ENCODE measurements at places on chromosomes 1 and 21. TPM values are rescaled to one million over a fixed set of nuclear protein-coding genes. Genes with fewer than 3 reads are reported as not detected.

DNA sequence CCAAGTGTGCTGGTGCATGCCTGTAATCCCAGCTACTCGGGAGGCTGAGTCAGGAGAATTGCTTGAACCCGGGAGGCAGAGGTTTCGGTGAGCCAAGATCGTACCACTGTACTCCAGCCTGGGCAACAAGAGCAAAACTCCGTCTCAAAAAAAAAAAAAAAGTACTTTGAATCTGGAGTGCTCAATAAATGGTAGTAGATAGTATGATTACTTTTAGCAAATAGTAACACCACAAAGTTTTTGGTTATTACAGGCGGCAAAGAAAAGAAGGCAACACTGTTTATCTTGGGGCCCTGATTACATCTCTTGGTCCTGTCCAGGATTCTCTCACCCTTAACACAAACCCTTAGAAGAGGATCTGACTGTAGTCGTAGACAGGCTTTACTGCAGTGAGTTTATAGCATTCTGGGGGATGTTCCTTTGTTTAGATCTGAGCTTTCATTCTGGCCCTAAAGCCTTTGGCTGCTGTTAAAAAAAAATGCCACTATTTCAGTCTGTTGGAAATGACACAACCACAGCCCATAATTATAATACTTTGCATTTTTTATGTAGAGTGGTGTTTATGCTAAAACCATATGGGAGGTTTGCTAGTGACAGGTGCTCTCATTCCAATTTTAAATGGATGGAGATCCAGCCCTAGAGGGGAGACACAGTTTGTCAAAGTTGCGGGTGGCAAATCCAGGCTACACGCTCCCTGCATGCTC is 79.7 kb upstream of the SLC2A1 start:
- no peak overlapping the region for H3K4me3 ChIP-seq
- H3K27me3 ChIP-seq, result no peaks in the 10 kb centered on the region
- H3K27ac ChIP-seq, result no peak overlapping the region
- H3K4me1 ChIP-seq, result no peaks in the 10 kb centered on the region
- H3K36me3 ChIP-seq, result no peaks in the 10 kb centered on the region

DNA sequence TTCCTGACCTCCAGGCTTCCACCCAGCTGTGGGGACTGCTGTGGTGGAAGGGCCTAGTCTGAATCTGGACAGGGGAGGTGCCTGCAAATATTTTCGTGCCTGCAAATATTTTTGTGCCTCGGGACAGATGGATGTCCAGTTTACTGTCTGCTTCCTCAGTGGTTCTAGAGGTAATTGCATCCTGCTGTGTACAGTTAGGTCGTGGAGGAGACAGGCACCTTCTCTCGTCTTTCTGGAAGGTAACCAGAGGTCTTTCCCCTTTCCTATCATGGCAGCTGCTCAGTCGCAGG is 53.8 kb upstream of the TINAGL1 start:
- no peaks in the 10 kb centered on the region for H3K36me3 ChIP-seq
- no peak overlapping the region for H3K27ac ChIP-seq
- H3K4me1 ChIP-seq, result peaks cover 11% of the 10 kb centered on the region
- no peaks in the 10 kb centered on the region for H3K27me3 ChIP-seq
- no peak overlapping the region for H3K4me3 ChIP-seq

- no peaks in the 10 kb centered on the region for H3K36me3 ChIP-seq
- DNase-seq, result no peak
- H3K4me3 ChIP-seq, result no peak overlapping the region
- H3K4me1 ChIP-seq, result no peaks in the 10 kb centered on the region
Measured at GRCh38 chr1:194503209-194503608, 1316.8 kb upstream of the B3GALT2 start.

DNA sequence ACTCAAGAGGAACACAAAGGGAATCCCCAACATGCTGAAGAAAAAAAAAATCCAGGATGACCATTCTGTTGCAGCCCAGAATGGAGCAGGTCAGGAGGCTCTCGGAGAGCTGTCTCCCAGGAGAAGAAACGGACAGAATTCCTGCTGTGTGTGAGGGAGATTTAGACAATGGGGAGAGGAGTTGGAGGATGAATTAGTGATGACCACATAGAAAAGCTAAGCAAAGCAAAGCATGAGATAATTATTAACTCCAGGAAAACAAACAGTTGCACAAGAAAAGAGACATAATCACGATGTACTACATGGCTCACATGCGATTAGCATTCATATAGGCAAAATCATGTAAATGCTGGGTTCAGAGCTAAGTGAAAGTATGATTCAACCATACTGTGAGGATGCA is 61.1 kb upstream of the SMYD2 start:
- no peaks in the 10 kb centered on the region for H3K4me1 ChIP-seq
- H3K27me3 ChIP-seq, result no peaks in the 10 kb centered on the region
- H3K4me3 ChIP-seq, result no peak overlapping the region
- H3K27ac ChIP-seq, result no peak overlapping the region

- H3K27ac ChIP-seq, result peak overlapping the region; percentile 96
- H3K4me3 ChIP-seq, result peak overlapping the region; percentile 74
- no peaks in the 10 kb centered on the region for H3K36me3 ChIP-seq
- H3K4me1 ChIP-seq, result peaks cover 22% of the 10 kb centered on the region
- H3K27me3 ChIP-seq, result no peaks in the 10 kb centered on the region
Measured at GRCh38 chr1:85275701-85276214, 674 bp downstream of the BCL10 start.

- H3K27ac ChIP-seq, result no peak overlapping the region
- H3K27me3 ChIP-seq, result no peaks in the 10 kb centered on the region
- no peaks in the 10 kb centered on the region for H3K36me3 ChIP-seq
- no peaks in the 10 kb centered on the region for H3K4me1 ChIP-seq
- no peak for DNase-seq
Measured at GRCh38 chr1:96208428-96208827, 513.2 kb upstream of the PTBP2 start.

DNA sequence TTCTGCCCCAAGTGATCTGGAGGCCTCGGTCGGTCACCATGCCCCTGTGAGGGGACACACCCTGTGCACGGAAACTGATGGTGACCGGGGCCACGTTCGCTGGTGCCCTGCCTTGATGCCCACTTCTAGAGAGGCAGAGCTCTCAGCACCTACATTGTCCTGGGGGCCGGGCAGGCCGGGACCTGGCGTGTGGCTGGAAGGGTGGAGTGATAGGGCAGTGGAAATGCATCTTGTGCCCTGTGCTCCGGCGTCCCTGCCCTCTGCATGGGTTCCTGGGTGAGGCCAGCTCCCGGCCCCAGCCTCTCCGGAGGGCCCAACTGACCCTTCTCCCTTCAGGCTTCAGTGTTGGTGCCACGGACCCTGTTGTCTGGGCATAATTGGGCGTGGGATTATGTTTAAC is 11.0 kb upstream of the UMODL1 start:
- H3K27ac ChIP-seq, result no peak overlapping the region
- H3K27me3 ChIP-seq, result no peaks in the 10 kb centered on the region
- peaks cover 47% of the 10 kb centered on the region for H3K4me1 ChIP-seq
- no peaks in the 10 kb centered on the region for H3K36me3 ChIP-seq
- no peak for DNase-seq

- no peak overlapping the region for H3K27ac ChIP-seq
- DNase-seq, result no peak
- no peak overlapping the region for H3K4me3 ChIP-seq
- no peaks in the 10 kb centered on the region for H3K4me1 ChIP-seq
Measured at GRCh38 chr21:21897275-21897883, 899.2 kb downstream of the NCAM2 start.

DNA sequence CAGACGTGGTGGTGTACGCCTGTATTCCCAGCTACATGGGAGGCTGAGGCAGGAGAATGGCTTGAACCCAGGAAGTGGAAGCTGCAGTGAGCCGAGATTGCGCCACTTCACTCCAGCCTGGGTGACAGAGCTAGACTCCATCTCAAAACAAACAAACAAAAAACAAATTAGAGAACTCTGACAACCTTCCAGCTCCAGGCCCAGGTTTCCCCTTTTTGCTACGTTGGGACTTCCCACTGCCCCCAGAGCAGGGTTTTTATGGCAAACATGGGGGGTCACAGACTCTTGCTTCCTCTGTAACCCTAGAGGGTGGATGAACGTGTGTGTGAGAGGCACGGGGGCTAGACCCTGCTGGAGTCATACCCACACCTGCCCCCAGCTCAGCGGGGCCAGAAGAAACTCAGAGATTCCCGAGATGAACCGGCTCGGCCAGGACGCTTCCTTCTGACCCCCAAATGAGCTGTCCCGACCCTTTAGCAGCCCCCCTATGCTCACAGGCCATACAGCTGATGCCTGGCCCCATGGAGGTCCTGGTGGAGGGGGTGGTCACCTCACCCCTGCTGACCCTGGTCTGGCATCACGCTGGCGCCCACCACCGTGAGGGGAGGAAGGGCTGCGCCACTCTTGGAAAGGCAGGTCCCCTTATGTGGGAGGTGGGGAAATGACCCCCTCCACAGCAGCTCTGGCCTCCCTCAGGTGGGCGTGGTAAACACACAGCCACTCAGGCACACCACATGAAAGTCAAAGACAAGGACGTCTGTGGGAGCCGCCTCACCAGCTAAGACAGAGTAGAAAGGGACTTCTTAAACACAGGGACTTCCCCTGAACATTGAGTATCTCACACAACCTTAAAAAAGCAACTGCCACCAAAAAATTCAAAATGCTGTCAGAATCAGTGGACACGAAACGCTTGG is 7.1 kb downstream of the GPR157 start:
- no peak for DNase-seq
- H3K36me3 ChIP-seq, result no peaks in the 10 kb centered on the region
- peaks cover 18% of the 10 kb centered on the region for H3K4me1 ChIP-seq
- H3K27ac ChIP-seq, result peak overlapping the region; percentile 19
- no peaks in the 10 kb centered on the region for H3K27me3 ChIP-seq
- no peak overlapping the region for H3K4me3 ChIP-seq

- H3K36me3 ChIP-seq, result no peaks in the 10 kb centered on the region
- H3K27me3 ChIP-seq, result no peaks in the 10 kb centered on the region
- no peaks in the 10 kb centered on the region for H3K4me1 ChIP-seq
- H3K27ac ChIP-seq, result no peak overlapping the region
- DNase-seq, result no peak
Measured at GRCh38 chr1:100622037-100622436, 84.1 kb downstream of the GPR88 start.

DNA sequence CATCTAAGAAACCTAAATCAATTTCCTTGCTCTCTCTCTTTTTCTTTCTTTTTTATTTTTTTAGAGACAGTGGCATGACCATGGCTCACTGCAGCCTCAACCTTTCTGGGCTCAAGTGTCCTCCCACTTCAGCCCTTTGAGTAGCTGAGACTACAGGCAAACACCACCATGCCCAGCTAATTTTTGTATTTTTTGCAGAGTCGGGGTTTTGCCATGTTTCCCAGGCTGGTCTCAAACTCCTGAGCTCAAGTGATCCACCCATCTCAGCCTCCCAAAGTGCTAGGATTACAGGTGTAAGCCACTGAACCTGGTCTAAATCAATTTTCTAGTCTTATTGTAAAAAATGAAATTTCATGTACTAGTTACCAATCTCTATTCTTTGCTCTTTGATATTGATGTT is 108.9 kb downstream of the LHX8 start:
- no peaks in the 10 kb centered on the region for H3K36me3 ChIP-seq
- no peak overlapping the region for H3K27ac ChIP-seq
- no peak overlapping the region for H3K4me3 ChIP-seq
- no peaks in the 10 kb centered on the region for H3K27me3 ChIP-seq

GRCh38 chr1:44587796-44588460 is 86.4 kb downstream of the TMEM53 start:
- H3K27ac ChIP-seq, result no peak overlapping the region
- H3K27me3 ChIP-seq, result no peaks in the 10 kb centered on the region
- H3K4me3 ChIP-seq, result no peak overlapping the region
- DNase-seq, result peak; percentile 64
- H3K4me1 ChIP-seq, result no peaks in the 10 kb centered on the region

DNA sequence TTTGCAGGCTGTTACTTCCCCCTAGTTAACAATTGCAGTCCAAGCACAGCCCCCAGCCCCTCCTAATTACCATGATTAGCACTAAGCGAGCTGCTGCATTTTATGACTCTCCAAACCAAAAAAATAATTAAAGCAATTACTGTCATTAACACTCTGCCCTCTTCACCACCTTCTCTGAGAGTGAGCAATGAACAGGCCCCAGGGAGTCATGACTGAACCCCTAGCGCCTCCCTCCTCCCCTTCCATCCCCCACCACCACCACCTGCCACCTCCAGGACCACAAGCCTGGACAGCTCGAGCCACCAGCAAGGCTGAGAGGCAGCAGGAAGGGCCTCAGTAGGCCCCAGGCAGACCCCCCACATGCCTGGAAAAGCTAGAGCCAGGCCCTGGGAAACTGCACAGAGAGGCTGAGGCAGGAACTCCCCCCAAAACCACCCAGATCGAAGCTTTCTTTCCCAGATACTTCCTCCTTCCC is 35.5 kb upstream of the ZC3H12A start:
- H3K27me3 ChIP-seq, result no peaks in the 10 kb centered on the region
- DNase-seq, result no peak
- no peak overlapping the region for H3K4me3 ChIP-seq
- H3K4me1 ChIP-seq, result no peaks in the 10 kb centered on the region
- H3K27ac ChIP-seq, result no peak overlapping the region
- no peaks in the 10 kb centered on the region for H3K36me3 ChIP-seq

DNA sequence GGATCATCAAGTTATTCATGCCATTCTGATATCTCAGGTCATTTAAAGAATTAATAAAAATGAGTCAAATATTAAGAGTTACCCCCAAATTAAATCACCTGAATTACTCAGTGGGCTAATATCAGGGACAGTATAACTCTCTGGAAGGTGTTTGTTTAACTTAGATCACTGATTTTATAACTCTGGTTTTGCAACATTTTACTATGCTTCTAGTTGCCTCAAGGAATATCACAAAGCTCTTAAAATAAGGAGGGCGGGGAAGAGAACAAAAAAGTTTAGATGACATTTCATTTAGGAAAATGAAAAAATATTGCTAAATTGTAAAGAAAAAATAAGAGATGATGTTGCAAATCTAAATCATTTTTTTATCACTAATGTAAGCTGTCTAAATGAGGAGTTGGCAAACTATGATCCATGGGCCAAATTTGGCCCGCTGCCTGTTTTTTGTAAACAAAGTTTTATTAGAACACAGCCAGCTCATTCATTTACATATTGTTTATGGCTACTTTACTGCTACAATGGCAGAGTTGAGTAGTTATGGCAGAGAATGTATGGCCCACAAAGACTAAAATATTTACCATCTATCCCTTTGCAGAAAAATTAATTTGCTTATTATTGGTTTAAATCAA is 31.9 kb upstream of the SLC19A2 start:
- no peaks in the 10 kb centered on the region for H3K4me1 ChIP-seq
- no peaks in the 10 kb centered on the region for H3K27me3 ChIP-seq
- no peaks in the 10 kb centered on the region for H3K36me3 ChIP-seq
- H3K27ac ChIP-seq, result no peak overlapping the region
- H3K4me3 ChIP-seq, result no peak overlapping the region

TRIM46 gene
- not detected for total RNA-seq

PLPP3 gene
- total RNA-seq, result 684 TPM

KRTAP21-2 gene
- not detected for total RNA-seq

DEPDC1 gene
- not detected for total RNA-seq

CTTNBP2NL gene
- 20.4 TPM for total RNA-seq

FGGY gene
- 42.4 TPM for total RNA-seq

PLEKHN1 gene
- total RNA-seq, result 0.25 TPM

OR10J1 gene
- not detected for total RNA-seq

CELA3A gene
- not detected for total RNA-seq

NBPF20 gene
- total RNA-seq, result 2.4 TPM

GBP6 gene
- 0.89 TPM for total RNA-seq

LMX1A gene
- not detected for total RNA-seq

ZSCAN20 gene
- total RNA-seq, result 6.9 TPM

Data from thyroid gland (tissue), 4 donors.